ENCODE measurements at places on chromosomes 1 and 21.

DNA sequence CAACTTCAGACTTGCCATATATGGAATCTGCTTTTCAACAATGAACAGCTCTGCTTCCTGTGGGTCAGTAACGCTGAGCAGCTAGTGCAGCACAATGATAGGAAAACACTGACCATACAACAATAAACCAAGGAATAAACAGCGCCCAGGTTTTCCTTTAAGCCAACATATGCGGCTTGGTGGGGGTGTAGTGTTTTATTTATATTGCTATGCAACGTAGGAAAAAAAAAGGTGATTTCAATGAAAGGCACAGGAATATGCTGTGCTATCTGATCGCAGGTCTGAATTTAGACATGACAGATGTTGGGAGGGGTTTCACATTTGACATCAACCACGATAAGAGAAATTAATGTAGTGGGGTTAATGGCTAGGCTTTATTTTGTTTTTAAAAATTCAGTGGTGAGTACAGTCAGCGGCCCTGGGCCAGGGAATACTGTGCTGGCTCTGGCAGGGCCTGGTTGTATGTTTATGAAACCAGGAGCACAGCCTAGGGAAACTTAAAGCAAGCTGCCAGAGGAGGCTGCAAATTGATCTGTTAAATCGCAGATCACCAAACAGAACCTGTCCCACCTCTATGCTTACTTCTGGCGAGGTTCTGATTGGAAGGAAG is 4.3 kb downstream of the TSPAN2 start:
- no peak for DNase-seq

GRCh38 chr1:23126200-23126599 is 42.5 kb downstream of the LUZP1 start:
- no peak for DNase-seq

GRCh38 chr1:51792864-51793263 is 85.7 kb downstream of the NRDC start:
- no peak for DNase-seq

GRCh38 chr1:203065191-203065590 is 20.6 kb downstream of the MYOG start:
- no peak for DNase-seq

DNA sequence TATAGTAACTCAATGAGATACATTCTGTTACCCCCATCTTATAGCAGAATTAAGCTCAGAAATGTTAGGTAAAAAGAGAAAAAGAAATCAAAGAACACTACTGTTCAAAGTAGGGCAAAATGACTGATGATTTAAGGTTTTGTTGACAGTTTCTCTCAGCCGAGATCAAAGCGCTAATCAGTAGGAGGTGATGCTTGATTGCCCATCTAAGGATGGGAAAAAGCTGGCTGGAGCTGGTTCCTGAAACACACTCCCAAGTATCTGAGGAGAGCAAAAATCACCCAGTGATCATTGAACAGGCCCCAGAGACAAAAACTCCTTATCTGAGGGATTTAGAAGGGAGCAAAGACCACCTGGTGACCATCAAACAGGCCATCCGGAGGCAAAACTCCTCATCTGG is 64.5 kb upstream of the CSF1 start:
- no peak for DNase-seq

GRCh38 chr1:200317236-200317635 is 92.6 kb downstream of the ZNF281 start:
- DNase-seq = no peak
